ENCODE measurements at places on chromosomes 13 and 19. TPM values are rescaled to one million over a fixed set of nuclear protein-coding genes. Genes with fewer than 3 reads are reported as not detected.

GRCh38 chr13:45315520-45316167 is 25.3 kb downstream of the TPT1 start:
- DNase-seq, result no peak

GRCh38 chr13:30121666-30122065 is 185.7 kb downstream of the KATNAL1 start:
- no peak for DNase-seq

DNA sequence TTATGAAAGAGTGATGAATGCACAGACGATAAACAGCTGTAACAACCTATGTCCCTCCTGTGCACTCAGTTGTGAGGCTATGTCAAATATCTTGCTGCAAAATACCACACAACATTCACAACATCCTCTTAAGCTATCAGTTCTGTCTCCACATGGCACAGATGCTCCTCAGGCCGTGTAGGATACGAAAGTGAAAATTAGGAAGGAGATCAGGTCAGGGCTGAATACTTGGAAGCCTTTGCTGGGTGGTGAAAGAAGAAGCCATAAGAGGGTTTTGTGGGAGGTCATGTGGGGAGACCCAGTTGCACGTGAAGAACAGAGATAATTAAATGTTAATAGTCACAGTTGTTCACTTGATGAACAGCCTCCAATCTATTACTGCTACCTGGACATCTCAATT is 58.9 kb downstream of the RXFP2 start:
- no peak for DNase-seq

- DNase-seq, result no peak
Measured at GRCh38 chr13:105816994-105817393, 718.5 kb downstream of the EFNB2 start.

DNA sequence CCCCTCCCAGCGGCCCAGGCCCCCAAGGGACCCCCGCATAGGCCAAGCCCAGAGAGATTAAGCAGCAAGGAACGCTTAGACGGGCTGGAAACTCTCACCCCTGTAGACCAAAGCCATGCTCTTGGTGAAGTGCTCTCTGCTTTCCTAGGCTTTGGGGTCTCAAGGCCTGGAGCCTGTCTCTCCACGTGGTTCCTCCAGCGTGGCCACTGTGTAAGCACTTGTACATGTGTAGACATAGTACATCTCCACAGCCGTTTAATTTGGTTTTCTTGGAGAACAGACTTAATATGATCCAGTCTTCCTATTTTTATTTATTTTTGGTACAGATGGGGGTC is 1.1 kb downstream of the NUDT19 start:
- peak; percentile 19 for DNase-seq

- DNase-seq, result peak; percentile 74
Measured at GRCh38 chr13:109869312-109870237, 83.2 kb upstream of the IRS2 start.

DNA sequence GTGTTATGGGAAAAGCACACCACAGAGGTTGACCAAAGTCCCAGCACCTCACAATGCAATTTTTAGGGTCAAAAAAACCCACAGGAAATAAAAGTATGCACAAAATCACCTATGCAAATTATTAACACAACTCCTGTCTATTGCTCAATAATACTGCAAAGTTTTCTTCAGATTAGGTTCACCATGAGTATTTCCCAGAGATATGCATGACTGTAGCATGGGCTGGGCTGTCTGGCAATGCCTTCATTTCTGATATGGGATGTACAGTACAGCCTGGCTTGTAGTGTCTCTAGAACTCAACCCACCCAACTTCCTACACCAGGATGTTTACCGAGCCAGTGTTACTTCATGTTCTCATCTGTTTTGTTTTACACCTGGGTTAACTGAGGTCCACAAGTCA is 698.7 kb upstream of the ARGLU1 start:
- DNase-seq, result no peak

GRCh38 chr19:47391510-47392223 is 27.7 kb downstream of the MEIS3 start:
- DNase-seq, result peak; percentile 43

- DNase-seq, result no peak
Measured at GRCh38 chr13:98937911-98938381, 39.9 kb downstream of the DOCK9 start.

DNA sequence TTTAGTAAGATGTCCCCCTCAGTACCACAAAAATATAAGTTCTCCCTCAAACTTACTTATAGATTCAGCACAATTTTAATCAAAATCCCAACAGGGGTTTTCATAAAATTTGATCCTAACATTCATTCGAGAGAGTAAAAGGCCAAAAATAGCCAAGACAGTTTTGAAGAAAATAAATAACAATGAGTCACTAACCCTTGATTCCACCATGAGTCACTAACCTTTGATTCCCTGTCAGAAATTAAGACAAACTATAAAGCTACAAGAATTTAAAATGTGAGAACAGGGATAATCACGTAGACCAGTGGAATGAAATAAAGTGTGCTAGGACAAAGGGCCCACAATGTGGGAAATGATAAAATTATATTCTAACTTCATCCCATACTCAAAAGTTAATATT is 320.3 kb downstream of the SUCLA2 start:
- no peak for DNase-seq

DNA sequence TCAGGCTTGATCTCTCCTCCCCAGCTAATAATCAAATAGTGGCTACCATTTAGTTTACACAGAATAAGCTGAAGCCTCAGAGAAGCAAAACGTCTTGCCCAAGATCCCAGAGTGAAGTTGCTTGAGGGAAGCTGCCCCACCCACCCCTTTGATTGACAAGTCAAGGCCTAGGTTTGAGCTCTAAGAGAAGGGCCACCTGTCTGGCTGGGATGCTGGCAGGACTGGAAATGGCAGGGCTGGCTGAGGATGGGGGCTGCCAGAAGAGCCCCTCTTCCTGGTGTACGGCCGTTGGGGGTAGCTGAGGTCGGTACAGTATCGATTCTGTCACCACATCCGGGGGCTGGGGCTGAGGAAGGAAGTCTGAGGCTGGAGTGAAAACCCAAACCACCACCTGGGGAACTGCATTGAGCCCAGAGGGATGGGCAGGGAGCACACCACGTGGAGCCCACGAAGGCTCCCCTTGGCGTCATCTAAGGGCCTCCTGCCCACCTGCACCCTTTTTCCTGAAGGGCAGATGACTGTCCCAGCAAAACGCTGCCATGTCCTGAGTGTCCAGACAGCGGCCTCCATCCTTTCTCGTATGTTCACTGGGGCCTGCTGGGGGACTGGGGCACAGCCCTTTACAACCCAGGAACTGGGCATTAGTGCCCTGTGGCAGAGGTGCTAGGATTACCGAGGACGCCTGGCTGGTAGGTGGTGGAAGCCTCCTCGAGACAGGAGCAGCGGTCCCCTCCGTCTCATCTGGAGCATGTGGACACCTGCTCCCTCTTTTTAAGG is 1.4 kb upstream of the PRKD2 start:
- peak; percentile 57 for DNase-seq

DNA sequence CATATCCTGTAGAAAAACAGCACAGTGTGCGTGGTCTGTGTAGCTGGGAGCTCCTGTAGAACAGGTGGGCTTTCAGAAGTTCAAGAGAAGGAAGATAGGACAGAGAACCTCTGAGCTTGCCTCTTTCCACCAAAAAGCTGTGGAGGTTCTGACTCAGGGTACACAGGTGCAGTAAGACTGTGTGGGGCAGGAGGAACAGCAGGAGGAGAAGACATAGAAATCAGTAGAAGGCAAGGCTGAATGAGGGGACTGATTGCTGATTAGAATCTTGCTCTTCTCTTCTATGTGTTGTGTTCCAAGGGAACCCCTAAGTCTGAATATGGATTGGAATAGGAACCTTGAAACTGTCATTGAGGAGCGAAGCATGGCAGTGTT is 122.7 kb downstream of the AKAP11 start:
- no peak for DNase-seq

- DNase-seq, result peak; percentile 64
Measured at GRCh38 chr19:49391581-49392399, 3.7 kb downstream of the KASH5 start.

The ACP7 gene
- not detected for total RNA-seq

The RNASEH2A gene
- 10.9 TPM for total RNA-seq
